CD4-positive, CD25-positive, alpha-beta regulatory T cell (primary cell): ENCODE measurements at places on chromosomes 2 and 18. TPM values are rescaled to one million over a fixed set of nuclear protein-coding genes. Genes with fewer than 3 reads are reported as not detected.

- DNase-seq: no peak
These were observed 75.8 kb downstream of the UGGT1 start for GRCh38 chr2:128166746-128167353.

DNA sequence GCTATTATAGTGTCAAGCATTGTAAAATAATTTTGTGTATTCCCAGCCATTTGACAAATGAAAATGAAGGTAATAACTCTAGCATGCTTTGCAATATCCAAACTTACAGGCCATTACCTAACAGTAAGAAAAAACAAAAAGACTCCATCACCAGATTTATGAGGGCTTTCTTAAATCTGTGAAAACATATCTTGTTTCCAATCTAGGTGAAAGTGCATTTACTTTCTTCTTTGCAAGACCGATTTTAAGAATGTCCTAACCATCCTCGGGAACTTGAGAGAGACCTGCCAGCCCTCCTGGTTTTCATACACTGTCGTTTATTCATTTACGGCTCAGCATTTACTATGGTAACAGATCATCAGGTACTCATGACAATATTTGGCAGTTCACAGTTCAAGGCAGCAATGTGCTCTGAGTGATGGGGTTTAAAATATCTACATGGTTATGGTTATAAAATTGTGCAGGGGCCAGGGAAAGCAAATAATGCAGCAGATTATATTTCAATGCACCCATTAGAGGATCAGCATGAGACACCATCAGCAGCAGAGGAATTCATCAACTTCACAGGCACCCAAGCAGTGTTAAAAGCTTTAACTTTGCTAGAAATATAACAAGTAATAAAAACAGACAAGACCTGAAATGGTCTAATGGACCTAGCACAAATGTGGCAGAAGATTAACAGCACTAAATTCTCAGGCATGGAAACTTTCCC, 34.4 kb upstream of the PARD3B start:
- DNase-seq: no peak

GRCh38 chr2:120586507-120587278, 149.0 kb upstream of the GLI2 start:
- DNase-seq: no peak

The MDH1B gene
- total RNA-seq: not detected

- DNase-seq: no peak
These were observed 192.1 kb upstream of the ID2 start for GRCh38 chr2:8489751-8490150.

DNA sequence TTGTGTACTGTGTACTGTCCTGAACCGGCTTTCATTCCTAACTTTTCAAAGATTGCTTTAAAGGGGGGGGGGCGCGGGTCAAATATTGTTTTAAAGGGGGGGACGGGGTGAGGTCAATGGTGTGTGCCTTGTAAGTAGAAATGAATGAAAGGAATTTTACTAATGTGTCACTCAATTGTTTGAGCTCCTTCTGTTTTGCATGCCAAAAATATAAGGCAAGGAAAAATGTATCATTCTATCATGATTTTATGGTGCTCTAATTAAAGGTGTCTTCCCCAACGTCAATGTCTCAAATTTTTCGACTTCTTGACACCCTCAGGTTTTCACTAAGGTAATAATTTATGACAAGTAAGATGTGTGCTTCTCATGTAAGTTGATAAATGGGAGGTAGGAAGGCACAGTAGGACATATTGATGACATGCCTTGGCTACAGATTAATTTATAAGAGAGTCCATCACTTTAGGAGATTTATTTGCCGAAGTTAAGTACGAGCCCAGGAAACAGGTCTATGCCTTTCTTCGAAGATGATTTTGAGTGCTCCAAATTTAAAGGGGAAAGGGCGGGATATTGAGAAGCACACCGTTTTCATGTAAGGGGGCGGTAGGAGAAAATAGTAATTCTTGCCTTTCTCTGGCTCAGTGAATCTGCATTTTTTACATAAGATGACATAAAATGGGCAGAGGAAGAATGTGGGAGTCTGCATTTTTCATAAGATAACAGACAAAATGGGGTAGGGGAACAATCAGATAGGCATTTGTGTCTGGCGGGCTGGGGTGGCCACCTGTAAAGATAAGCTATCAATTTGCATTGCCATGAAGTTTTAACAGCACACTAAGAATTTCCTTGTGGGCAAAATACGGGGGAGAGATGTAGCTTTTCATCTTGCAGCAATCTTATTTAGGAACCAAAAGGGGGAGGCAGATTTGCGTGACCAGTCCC, 1.2 kb upstream of the TRAPPC8 start:
- peak; percentile 27 for DNase-seq

- no peak for DNase-seq
These were observed 13.1 kb upstream of the MLPH start for GRCh38 chr2:237473878-237474441.

- DNase-seq: no peak
These were observed 439.6 kb upstream of the MMADHC start for GRCh38 chr2:150027164-150027563.

The SERPINB10 gene
- total RNA-seq: not detected

- no peak for DNase-seq
These were observed 12.7 kb downstream of the KCTD1 start for GRCh38 chr18:26535630-26536029.
